Posterior vena cava (tissue), 2 donors: ENCODE measurements at places on chromosomes 12 and 14. TPM values are rescaled to one million over a fixed set of nuclear protein-coding genes. Genes with fewer than 3 reads are reported as not detected.

- no peak for DNase-seq
These were observed 75.8 kb downstream of the DIO2 start for GRCh38 chr14:80135305-80136088.

DNA sequence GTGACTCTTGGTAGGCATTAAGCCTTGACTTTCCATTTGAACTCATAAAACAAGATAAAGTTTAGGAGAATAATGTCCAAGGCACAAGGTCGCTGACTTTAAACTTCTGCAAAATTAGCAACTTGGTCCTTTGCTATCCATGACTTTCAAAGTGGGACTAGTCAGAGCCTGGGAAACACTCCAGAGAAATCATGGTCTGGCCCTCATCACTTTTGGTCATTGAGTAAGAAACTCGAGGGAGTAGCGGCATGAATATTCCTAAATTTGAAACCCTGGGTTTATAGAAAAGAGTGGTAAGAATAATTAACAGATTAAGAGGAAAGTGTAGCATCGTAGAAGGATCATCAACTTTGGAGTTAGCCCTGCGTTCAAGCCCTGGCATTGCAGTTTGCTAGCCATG is 16.9 kb upstream of the APPL2 start:
- no peak for DNase-seq

DNA sequence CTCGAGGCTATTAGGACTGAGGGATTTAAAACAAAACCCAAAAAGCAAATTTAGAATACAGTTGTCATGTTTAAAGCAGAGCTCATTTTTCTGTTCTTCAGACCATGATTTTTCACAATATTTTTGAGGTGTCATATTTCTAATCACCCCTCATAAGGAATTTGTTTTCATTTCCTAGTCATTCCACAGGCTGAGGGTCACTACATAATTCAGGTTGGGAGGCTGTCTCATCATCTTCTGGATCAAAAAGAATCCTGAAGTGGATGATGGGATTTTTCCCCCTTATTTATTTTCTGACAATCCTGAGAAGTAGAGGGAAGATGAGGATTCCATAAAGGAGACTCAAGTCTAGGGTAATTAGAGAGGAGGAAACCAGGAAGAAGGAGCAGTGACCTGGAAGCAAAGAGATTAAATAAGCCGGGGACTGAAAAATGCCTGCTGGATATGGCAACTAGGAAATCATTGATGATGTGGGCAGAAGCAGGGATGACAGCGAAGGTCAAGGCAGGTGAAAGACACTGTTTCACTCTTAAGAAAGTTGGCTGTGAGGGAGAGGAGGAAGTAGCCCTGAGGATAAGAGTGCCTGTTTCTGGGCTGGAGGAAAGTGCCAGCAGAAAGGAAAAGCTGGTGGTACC is 9.0 kb upstream of the PCNX1 start:
- no peak for DNase-seq

- DNase-seq: peak; percentile 35
These were observed 2.0 kb downstream of the AQP2 start for GRCh38 chr12:49952391-49953055.

The ANO4 gene
- 0.33 TPM for total RNA-seq

- no peak for DNase-seq
These were observed 62.9 kb downstream of the GLRX5 start for GRCh38 chr14:95597784-95598211.

DNA sequence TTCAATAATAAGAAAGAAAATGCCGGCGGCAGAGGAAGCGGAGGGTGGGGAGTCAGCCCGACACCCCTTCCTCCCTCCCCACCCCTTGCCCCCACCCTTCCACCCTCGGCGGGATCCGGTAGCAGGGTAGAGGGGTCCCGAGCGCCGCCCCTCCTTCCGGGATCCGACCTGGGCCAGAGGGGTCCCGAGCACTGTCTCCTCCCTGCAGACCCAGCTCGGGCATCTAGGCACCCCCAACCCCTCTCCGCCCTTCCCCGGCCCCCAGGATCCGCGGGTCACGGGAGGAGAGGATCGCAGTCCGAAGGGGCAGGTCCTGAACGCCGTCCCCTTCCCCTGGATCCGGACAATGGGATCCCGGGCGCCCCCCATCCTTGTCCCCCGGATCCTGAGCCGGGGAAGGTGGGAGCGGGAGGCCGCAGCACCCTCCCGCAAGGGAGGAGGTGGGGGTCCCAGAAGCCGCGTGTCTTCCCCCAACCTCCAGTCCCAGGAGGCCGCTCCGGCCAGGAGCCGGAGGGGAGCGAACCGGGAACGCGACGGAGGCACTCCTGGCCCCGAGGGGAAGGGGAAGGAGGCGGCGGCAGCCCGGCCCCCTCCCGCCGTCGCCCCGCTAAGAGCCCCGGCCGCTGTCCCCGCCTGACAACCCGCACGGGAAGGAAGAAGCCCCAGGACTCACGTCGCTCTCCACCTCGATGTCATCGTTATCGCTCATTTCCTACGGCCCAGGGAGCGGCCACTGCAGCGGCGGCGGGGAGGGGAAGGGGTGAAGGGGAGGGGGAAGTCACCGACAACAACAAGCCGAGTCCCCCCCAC is 481 bp downstream of the MAX start:
- peak; percentile 84 for DNase-seq

DNA sequence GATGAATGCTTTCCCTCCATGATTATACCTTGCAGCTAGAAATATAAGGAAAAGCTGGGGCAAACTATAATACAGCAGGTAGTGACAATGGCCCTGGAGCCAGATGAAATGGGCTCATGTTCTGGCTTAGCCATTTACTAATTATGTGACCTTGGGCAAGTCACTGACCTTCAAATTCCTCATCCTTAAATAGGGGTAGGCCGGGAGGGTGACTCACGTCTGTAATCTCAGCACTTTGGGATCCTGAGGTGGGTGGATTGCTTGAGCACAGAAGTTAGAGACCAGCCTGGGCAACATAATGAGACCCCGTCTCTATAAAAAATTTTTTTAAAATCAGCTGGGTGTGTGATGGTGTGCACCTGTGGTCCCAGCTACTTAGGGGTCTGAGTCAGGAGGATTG is 155.4 kb downstream of the C12orf75 start:
- DNase-seq: no peak

The FGF6 gene
- total RNA-seq: not detected

- DNase-seq: no peak
These were observed 105.2 kb upstream of the GPHB5 start for GRCh38 chr14:63423889-63424288.
